Activated CD8-positive, alpha-beta memory T cell treated with anti-CD3 and anti-CD28 coated beads for 48 hours (primary cell): ENCODE measurements at places on chromosomes 4 and X.

- no peak for DNase-seq
These were observed 122.6 kb downstream of the SHISA3 start for GRCh38 chr4:42519803-42520417.

DNA sequence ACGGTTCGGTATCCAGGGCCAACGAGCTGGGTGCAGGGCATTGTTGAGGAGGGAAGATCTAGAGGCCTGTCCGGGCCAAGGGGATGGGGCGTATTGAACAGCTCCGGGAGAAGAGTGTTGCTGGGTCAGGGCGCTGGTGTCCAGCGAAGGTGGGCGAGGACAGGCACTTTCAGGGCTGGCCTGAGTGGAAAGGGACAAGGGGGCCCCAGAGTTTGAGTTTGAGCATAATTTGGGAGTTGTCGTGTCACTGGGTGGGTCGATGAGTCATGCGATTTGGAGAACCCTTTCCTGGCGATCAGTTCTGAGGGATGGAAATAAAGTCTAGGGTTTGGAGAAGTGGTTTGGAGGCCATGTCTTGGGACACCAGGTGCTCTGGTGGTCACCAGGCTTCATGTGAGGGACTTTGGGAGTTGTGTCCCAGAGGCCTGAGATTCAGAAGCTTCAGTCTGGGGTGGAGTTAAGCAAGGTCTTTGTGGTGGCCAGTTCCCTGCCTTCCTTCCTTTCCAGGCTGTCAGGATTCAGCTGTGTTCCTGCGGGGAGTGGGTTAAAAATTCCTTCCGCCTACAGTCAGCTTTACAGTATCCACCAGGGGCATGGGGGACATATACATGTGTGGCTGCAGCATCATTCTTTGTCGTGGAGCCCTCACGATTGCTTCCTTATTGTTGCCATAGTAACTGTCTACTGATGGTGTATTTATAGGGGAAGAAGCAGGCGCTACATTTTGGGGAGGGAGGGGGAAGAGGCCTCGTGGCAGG lies 504 bp downstream of the PRRG3 start:
- DNase-seq, result no peak

- no peak for DNase-seq
These were observed 7.5 kb downstream of the SH3KBP1 start for GRCh38 chrX:19879735-19880378.

DNA sequence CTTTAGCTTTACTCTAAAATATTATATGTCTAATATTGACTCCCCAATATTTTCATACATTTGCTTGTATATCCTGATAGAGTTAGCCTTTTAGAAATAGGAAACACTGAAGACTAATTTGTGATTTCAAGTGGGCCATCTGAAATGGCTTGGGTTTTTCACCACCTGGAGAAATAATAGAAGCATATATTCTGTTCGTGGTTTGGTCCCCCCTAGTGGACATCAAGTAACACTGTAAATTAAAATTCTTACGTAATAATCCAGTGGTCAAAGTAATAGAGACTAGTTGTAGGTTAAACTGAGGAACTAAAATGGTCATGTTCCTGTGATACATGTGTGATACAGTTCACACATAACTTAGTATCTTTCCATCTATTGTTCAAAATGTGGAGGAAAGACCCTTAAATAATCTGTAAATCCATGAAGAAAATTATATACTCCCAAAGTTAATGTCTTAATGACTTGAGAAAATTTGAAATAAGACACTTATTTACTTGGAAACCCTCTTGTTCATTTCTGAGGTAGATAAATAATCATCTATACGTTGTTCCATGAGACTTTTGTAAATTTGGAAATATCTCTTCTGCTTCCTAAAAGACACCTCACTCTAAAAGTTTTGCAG lies 79.8 kb upstream of the SMARCAD1 start:
- no peak for DNase-seq

DNA sequence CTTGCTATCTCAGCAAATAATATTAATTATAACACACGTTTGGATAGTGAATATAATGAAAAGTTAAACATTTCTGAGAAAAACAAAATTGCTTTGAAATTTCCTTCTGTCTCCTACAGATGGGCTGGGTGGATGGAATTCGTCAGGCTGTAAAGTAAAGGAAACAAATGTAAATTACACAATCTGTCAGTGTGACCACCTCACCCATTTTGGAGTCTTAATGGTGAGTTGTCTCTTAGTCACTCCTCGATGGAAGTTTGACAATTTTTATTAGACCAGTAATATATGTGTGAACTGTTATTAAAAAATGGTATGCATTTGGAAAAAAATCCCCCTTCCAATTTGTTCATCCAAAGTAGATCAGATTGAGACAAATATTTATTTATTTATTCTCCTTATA lies 92.5 kb upstream of the BRS3 start:
- DNase-seq, result no peak

- DNase-seq, result no peak
These were observed 2.9 kb downstream of the FAM200B start for GRCh38 chr4:15684498-15684897.

GRCh38 chr4:174538123-174538875 lies 16.0 kb upstream of the HPGD start:
- DNase-seq, result no peak

DNA sequence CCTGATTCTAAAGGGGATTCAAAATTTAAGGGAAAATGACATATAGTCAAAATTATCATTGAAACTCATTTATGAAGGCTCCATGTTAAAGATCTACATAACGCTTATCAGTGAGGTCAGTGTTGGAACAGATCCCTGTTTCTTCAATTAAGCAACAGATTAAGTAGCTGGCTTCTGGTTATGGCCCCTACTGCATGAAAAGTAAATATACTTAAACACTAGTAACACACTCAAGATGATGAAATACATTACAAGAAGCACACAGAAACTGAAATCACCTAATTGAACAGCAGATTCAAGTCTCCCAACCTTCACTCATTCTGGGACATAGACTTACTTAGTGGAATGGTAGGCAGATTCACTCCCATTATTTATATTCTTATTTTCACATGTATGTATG lies 51.6 kb upstream of the SLC16A2 start:
- no peak for DNase-seq

DNA sequence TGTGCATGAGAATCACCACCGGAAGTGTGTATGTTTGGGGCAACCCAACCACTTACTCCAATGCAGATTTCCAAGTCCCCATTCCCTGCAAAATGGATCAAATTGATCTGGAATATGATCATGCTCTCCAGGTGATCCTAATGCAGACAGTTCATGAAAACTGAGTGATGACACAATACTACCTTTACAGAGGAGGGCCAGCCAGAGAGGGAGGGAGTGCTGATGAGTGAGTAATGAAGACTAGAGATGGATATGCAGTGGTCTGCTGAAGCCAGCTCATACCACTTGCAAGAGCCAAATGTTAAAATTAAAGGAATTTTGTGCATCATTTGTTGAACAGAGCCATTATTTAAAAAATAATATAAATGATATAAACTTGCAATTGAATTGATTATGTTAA lies 10.2 kb upstream of the CPE start:
- no peak for DNase-seq

- no peak for DNase-seq
These were observed 18.3 kb downstream of the SORBS2 start for GRCh38 chr4:185793716-185794115.

DNA sequence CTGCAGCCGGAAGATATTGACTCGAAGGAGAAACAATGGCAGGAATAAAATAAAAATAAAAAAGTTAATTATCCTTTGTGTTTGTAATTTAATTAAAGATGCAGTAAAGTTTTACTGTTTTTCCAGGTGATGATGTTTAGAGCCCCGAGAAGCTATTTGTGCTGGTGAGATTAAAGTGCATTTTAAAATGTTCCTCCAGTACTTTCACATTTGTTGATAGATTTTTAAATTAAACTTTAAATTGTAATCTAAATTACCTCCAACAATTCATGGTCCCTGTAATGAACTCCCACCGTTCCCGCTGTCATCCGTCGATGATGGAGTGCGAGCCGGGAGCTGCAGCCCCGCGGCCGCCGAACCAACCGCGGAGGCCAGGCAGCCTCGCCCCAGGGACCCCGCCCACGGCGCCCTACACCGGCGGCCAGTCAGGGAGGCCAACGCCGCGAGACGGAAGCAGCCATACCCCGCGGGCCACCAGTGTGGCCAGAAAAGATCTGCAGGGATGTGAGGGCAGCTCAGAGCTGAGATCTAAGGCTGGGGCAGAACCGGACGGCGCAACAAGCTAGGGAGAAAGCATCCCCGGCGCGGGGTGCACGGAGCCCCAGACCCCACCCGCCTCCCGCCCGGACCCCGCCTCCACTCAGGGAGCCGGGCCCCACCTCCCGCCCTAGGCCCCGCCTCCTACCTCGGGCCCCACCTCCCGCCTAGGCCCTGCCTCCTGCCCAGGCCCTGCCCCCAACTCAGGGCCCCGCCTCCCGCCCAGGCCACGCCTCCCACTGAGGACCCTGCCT lies 104.0 kb downstream of the FAM53A start:
- peak; percentile 83 for DNase-seq

GRCh38 chrX:22433292-22434070 lies 160.8 kb downstream of the CBLL2 start:
- DNase-seq, result no peak

DNA sequence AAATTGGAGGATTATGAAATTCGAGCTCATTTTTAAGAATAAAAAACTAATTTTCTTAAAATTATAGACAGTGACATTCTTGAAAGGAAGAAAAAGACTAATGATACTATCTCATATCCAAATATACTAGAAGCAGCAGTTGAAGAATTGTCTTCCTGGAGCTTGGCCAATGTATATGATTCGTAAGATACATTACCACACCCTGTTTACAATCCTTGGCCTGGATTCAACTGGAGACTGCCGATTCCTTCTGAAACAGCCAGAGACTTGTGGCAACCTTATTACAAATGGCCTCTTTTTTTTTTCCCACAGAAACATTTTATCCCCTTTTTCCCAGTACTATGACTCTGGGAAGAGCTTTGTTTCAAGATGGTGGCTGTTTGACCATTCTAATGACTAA lies 571.2 kb upstream of the FAT1 start:
- no peak for DNase-seq

DNA sequence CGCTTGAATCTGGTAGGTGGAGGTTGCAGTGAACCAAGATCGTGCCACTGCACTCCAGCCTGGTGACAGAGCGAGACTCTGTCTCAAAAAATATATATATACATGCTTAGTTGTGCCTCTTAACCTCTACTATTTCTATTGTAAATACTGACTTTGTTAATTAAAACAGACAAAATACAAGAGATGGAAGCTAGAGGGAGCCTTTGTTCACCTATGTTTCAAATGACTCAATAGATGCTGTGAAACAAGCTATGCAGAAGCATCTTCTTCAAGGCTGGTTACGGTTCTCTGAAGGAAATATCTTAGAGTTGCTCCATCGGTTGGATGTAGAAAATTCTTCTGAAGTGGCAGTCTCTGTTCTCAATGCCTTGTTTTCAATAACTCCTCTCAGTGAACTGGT lies 6.2 kb downstream of the NCAPG start:
- DNase-seq, result no peak

- no peak for DNase-seq
These were observed 79.2 kb downstream of the RTL5 start for GRCh38 chrX:72052415-72053090.

GRCh38 chr4:63348735-63349673 lies 1060.2 kb downstream of the TECRL start:
- DNase-seq, result no peak

- no peak for DNase-seq
These were observed 23.5 kb upstream of the SLC34A2 start for GRCh38 chr4:25632135-25632534.

DNA sequence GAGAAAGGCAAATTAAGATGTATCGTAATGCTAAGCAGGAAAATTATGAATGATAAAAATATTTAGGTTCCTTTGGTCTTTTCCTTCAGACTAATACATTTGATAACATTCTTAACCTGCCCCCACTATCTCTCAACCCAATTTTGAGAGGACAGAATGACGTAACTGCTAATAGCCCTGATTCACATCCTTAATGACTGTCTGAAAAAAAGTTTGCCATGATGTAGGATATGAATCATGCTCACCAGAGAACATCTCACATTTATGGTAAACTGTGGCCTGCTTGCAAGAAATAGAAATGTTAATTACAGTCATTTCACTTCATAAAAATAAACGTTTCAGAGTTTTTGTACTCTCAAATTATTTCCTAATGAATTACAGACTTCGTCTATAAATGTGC lies 128.0 kb upstream of the VEGFC start:
- DNase-seq, result no peak

DNA sequence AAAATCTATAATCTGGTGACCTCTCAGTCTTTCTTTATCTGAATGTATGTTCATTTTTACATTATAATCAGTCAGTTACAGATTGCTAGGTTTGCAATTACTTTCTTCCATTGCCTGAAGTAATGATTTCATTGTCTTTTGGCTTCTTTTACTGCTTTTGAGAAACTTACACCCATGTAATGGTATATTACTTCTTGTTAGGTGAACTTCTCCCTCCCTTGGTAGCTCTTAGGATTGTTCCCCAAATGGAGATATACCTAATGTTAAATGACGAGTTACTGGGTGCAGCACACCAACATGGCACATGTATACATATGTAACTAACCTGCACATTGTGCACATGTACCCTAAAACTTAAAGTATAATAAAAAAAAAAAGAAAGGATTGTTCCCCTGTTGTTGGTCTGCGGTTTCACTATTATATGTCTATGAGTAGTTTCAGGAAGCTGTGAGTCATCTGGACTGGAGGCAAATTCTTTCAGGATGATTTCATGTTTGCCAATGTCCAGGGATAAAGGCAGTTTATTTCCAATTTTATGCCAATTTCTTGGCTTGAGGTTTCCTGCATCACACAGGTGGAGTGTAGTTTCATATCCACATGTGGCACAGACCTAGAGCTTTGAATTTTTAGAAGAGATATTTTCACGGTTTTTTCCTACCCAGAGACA lies 21.8 kb downstream of the SPANXC start:
- no peak for DNase-seq

- DNase-seq, result no peak
These were observed 119.8 kb downstream of the DCK start for GRCh38 chr4:71113294-71113693.

DNA sequence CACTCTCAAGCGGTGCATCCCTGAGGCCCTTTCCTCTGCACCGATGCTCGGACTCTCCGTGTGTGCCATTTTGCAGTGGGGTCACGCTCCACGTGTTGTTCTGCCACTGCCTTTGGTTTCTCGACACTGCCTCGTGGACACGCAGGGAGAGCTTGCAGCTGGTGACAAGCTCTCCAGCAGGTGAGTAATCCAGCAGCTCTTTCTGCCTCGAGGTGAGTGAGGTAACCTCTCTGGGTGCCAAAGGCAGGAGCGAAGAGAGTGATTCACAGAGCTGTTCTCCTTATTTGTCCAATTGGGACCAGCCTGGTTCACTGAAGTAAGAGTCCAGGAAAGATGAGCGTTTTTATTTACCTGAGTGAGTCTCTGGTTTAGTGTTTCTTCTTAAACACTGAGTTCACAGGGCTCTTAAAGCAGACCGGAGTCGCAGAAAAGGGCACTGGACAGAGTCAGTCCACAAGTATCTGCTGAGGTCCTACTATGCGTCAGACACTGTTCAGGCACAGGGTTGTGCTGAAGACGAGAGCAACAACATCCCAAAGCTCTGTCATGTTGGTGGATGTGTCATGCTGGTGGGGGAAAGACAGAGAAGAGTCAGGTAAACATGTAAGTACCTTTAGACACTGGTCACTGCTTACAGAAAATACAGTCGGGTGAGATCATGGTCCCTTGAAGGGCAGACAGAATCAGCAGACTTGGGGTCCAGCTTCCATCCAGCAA lies 61.8 kb downstream of the FHDC1 start:
- DNase-seq, result no peak
